ENCODE measurements at places on chromosomes 5 and 9. TPM values are rescaled to one million over a fixed set of nuclear protein-coding genes. Genes with fewer than 3 reads are reported as not detected.

DNA sequence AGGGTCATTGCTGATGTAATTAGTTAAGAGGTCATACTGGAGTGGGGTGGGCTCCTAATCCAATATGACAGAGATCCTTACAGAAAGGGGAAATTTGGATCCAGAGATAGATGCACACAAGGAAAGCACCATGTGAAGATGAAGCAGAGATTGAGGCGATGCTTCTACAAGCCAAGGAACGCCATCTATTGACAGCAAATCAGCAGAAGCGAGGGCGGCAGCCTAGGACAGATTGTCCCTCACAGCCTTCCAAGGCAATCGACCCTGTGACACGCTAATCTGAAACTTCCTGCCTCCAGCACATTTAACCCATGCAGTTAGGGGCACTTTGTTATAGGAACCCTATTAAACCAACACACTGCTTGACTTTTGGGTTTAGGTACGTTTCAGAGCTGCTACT, 285.1 kb upstream of the DAP start:
- DNase-seq = no peak
- H3K36me3 ChIP-seq = no peaks in the 10 kb centered on the region
- H3K4me1 ChIP-seq = no peaks in the 10 kb centered on the region
- no peak overlapping the region for H3K27ac ChIP-seq
- H3K4me3 ChIP-seq = no peak overlapping the region

SPINK7 gene
- not detected for total RNA-seq

GABRP gene
- not detected for total RNA-seq

DNA sequence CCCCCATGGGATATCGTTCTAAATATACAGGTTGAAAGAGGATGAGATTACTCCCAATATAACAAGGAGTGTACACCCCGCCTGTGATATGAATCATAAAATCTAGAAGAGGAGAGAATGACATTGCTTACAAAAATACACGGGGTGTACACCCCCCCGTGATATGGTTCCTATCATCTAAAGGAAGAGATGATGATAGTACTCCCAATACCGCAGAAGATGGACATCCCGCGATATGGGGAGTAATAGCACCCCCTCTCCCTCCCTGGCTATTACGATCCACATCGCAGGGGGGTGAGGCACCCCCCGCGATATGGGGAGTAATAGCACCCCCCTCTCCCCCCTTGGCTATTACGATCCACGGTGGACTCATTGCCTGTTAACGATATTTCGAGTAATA, 124.6 kb downstream of the TMEM38B start:
- H3K4me1 ChIP-seq = no peaks in the 10 kb centered on the region
- DNase-seq = no peak
- H3K36me3 ChIP-seq = no peaks in the 10 kb centered on the region
- H3K27ac ChIP-seq = no peak overlapping the region

PIP5K1B gene
- total RNA-seq = 0.85 TPM

ARRDC3 gene
- 13.5 TPM for total RNA-seq

All from activated CD8-positive, alpha-beta memory T cell treated with anti-CD3 and anti-CD28 coated beads, Interleukin-2, amount 10 ng/mL, durations not matched to agents 7 days and 5 days (primary cell).